ENCODE measurements at places on chromosomes 3 and 15.

GRCh38 chr3:58173029-58173668, 37.6 kb downstream of the DNASE1L3 start:
- DNase-seq: no peak

DNA sequence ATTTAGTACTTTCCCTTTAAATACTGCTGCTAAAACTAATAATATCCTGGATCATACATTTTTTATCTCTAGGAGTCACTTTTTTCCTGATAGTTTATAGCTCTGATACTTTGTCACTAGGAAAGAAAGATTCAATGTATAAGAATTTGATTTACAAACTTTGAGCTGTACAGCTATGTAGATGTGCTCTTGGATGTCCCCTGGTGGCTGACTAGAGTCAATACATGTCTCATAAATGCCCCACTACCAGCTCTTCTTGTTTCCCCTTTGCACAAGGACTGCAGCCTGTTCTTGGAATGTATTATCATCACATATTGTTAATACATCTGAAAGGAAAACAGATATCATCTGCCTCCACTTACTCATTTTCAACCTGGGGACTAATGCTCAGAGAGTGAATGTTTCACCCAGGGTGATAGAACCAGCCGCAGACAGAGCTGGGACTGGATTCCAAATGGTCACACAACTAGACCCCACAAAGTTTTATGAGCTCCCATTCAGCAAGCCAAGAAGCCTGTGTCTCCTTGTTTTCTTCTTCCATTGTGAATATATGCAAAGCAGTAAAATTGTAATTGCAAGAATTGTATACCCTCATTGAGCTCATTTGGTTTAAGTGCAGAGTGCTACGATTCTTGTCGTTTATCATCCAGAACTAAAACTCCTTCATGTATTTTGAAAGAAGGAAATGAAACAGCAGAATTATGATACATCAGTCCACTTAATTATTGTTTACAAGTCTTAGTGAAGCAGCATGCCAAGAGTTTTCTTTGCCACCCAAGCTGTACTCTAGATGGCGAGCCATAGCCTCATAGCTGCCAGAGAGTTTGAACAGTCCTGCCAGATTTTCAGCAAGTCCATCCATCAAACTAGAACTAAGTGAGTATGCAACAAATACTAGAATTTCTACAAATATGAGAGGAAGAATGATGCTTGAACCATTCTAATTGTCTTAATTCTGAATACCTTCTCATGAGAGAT, 261.6 kb upstream of the LMCD1 start:
- DNase-seq: peak; percentile 28

DNA sequence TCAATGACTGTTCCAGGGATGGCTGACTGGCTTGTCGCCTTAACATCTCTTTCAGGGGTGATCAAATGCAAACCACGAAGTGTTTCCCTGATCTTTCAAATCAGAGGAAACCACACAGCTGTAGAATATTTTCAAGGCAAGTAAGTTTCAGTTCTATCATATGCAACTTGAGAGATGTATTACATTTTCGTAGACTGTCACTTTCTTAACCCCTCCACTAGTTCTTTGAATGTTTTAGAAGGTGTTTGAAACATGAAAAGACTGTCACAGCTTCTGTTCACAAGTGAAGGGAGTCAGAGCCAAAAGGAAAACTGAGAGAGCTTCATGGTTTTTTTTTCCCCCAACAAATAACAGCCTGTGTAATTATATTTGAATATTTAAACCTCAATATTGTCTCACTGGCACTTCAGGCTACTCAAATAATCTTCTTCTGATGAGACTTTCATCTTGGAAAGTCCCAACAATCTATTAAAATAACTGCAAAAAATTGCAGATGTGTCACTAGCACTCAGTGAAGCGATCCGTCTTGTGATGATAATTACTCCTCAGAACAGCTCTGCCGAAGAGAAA, 25.9 kb upstream of the CAPN7 start:
- DNase-seq: no peak

GRCh38 chr3:10753964-10754363, 62.1 kb upstream of the SLC6A11 start:
- peak; percentile 61 for DNase-seq

DNA sequence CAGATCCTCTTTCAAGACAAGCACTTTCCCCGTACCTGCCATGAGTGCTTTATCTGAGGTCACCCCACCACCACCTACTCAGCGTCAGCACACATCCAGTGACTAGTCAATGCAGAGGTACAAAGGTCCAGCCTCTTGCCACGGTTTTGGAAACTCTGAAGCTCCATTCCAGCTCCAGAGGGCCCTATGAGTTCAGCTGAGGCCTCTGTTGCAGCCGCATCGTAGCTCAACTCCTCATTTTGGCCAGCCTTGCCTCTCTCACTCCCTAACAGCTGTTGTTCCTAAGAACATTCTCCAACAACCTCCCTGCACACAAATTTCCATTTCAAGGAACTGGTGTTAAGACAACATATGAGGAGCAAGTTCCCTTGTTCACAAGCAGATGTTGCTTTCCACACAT, 405.1 kb upstream of the PROK2 start:
- no peak for DNase-seq
